ENCODE measurements at places on chromosomes 6 and 20.

GRCh38 chr6:41191569-41191968 lies 9.4 kb downstream of the TREML2 start:
- DNase-seq, result peak; percentile 39

DNA sequence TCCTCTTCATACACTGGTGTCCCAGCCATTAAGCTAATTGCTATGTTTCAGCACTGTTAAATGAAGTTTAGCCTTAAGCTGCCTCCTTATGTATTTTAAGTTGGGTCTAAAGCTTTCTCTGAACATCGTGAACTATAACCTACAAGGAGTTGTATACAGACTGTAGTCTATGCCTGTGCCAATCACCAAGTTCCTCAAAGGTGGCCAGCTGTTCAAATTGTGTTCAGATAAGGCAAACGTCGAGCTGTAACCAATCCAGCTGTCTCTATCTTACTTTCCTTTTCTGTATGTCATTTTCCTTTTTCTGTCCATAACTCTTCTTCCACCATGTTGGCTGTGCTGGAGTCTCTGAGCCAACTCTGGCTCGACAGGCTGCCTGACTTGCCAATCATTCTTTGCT lies 199.6 kb downstream of the OGFRL1 start:
- no peak for DNase-seq

DNA sequence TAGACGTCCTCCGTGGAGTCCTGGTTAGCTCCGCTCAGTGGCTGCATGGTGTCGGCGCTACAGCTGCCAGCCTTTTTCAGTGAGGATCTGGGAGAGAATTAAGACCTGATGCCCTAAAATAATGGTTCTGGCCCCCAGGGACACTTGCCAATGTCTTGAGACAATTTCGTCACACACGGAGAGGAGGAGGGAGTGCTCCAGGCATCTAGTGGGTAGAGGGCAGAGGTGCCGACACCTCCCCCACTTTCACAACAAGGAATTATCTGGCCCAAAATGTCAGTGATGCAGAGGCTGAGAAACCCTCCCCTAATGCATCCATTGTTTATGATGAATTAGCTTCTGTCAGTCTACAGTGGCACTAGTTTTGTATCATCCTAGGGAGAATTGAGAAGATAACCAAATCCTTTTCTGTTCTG lies 24.4 kb downstream of the TMEM181 start:
- no peak for DNase-seq

- no peak for DNase-seq
These were observed 56.3 kb downstream of the RGS17 start for GRCh38 chr6:153074761-153075160.

- DNase-seq, result no peak
These were observed 91.5 kb upstream of the THBS2 start for GRCh38 chr6:169345146-169345545.

GRCh38 chr6:100456141-100456907 lies 8.4 kb downstream of the SIM1 start:
- DNase-seq, result no peak

DNA sequence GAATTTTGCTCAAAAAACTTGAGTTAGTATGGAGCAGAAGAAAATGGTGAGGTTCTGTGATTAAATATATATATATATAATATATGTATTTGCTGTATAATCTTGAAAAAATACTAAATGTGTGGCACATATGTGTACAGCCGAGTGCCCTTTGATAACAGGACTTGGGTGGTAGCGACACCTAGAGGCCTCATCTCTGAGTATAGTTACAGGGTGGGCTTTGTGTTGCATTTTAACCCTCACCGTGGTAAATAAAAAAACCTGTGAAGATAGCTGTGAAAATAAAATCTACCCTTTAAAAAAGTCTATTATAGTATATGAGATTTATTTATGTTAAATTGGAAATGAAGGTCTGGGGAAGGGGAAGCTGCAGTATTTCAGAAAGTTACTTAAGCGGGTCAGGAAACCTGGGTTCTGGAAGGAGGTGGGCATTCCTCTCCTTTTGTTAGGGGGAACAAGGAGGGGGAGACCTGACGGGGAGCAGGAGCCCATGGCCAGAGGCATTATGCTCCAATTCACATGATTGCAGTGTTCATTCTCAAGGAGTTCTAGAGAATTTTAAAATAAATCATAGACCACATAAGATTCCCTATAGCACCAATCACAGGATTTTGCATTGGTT lies 82.7 kb downstream of the SH3BGRL2 start:
- DNase-seq, result peak; percentile 49

- no peak for DNase-seq
These were observed 5.8 kb downstream of the BTN3A3 start for GRCh38 chr6:26445934-26446667.

DNA sequence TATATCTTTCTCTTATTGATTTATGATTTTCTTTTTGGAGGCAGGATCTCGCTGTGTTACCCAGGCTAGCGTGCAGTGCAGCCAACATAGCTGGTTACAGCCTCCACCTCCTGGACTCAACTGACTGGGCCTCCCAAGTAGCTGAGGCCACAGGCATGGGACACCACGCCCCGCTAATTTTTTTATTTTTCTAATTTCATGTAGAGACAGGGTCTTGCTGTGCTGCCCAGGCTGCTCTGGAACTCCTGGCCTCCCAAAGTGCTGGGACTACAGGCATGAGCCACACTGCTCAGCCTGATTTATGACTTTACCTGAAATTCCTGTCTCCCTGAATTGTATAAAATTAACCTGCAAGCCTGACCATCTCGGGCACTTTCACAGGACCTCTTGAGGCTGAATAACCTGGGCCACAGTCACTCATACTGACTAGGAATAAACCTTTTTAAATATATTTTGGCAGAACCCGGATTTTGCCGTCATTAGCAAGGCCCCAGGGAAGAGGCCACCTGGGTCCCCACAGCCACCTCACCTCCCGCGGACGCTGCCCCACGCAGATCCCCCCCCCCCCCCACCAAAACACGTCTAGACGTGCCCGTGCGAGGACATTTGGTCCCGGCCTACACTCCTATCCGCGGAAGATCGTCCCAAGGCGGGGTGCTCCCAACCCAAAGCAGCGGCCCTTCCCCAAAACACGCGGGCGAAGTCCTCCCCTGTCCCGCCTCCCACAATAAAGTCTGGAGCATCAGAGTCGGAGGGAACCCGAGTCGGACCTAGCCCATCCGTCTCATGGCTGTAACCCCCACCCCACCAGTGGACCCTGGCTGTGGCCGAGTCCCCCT lies 902 bp downstream of the ZNF337 start:
- no peak for DNase-seq

- peak; percentile 31 for DNase-seq
These were observed 65.2 kb downstream of the STX11 start for GRCh38 chr6:144215402-144215931.

- DNase-seq, result no peak
These were observed 29.5 kb upstream of the IFNGR1 start for GRCh38 chr6:137248702-137249101.

- DNase-seq, result no peak
These were observed 33.9 kb upstream of the TBC1D20 start for GRCh38 chr20:496126-496696.

DNA sequence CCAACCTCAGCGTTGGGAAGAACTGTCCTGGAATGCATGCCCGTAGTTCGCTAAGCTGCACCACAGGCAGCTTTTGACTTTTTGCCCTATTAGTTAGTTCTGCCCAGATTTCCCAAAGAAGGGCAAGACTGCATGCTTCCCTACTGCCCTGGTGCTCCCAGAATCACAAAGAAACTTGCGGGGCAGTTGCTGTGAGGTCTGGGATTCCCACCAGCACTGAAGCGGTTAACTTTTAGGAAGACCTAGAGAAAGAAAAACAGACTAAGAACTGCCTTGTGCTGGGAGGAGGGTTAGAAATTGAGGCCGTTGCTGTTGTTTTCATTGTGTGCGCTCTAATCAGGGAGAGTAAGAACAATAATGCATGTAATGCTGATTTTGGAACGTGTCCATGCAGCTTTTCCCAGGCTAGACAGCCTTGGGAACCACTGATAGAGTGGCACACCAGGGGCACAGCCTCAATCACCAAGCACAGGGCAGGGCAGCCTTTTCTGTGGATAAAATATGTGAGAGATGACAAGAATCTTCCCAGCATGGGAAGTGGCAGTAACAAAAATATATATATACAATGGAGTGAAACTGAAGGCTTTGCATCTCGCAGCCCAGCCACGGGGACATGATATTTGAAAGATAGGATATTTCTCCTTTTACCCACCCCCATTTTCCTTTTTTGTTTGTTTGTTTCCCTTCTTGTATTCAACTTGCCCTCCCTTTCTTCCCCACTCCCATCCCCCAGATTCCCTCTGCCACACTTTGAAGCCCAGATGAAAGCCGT lies 137.7 kb upstream of the HEY2 start:
- peak; percentile 24 for DNase-seq

DNA sequence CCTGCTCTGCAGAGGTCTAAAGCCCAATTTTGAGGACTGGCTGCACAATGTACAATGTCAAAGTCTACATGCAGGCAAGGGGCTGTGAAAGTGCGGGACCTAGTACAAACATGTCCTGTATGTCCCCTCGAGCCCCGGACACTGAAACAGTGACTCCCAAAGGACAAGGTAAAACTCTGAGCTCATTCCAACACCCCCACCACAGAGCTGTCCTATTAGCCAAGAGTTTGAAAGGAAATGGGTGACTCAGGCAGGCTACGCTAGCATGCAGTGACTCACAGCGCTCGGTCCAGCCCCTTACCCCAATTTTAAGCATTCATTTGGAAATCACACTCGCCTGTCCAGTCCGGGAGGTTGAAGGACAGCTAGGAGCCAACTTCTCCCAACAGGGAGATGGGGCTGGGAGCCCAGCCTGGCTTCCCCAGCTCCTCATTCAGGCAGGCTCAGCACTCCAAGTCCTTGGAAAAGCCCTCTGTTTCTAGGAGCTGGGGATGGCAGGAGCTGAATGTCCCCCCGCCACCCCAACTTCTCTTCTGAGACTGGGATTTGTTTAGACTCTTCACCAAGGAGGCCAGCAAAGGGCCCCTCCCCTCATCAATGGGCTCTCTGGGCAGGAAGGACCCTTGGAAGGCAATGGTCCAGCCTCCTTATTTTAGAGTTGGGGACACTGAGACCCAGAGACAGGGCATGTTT lies 3.9 kb downstream of the SDC4 start:
- peak; percentile 74 for DNase-seq

- DNase-seq, result no peak
These were observed 25.4 kb downstream of the PTK7 start for GRCh38 chr6:43101497-43101896.

- DNase-seq, result no peak
These were observed 18.2 kb downstream of the FOXF2 start for GRCh38 chr6:1407499-1407990.

DNA sequence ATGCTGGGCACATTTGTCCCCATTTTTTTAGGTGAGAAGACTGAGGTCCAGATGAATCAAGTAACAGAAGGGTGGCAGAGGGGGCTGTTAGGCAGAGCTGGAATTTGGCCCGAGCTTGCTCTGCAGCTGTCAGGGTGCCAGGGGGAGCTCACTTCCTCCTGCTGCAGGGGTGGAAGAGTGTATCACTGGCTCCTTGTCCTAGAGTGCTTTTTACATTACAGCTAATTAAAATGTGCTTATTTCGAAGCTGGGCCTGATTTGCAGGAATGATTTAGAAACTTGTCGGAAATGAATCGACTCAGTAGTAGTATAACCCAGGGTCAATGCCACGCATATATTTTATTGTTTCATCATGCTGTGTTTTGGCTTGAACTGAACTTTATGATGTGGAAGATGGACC lies 11.1 kb downstream of the TOX2 start:
- no peak for DNase-seq

DNA sequence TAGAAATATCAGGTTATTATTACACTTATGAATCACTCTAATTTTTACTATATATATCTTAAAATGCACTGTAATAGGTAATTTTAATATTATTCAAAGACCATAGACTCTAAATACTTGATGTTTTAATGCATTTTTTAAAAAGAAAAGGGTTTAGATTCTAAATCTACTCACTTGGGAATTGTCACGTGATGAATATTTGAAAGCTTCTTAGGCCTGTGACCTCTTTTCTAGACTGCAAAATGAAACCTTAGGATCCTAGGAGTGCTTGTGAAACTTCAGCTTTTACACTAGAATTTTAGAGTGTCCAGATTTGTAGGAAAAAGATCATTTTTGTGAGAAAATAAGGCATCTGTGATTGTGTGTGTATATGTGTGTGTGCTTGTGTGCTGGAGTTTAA lies 318.0 kb downstream of the HTR1B start:
- no peak for DNase-seq

- DNase-seq, result no peak
These were observed 2.4 kb downstream of the MDGA1 start for GRCh38 chr6:37695273-37695672.

DNA sequence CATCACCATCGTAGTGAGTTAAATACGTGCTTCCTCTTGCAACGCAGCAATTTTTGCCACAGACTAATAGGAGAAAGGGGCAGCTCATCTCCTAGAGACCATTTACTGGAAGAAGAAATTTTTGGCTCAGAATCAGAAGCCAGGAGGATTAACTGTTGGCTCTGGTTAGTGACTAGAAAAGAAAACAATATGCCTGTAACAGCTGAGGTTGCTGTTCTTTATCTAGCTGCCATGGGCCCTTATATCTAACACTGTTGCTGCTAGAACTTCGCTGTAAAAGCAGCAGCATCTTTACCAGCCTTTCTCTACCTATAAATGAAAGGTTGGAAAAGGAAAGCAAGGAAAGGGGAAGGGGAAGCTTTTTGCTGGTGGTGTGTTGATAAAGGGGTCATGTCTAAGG lies 65.9 kb downstream of the FAM135A start:
- DNase-seq, result no peak

- DNase-seq, result no peak
These were observed 12.6 kb upstream of the GNMT start for GRCh38 chr6:42947950-42948349.
